Dorsolateral prefrontal cortex (tissue), 122 donors: ENCODE measurements at places on chromosomes 7 and 10.

- no peak for DNase-seq
Observed at GRCh38 chr10:127243490-127244272, 47.3 kb upstream of the INSYN2A start.

GRCh38 chr7:41199136-41199535 lies 503.8 kb downstream of the INHBA start:
- DNase-seq, result no peak

DNA sequence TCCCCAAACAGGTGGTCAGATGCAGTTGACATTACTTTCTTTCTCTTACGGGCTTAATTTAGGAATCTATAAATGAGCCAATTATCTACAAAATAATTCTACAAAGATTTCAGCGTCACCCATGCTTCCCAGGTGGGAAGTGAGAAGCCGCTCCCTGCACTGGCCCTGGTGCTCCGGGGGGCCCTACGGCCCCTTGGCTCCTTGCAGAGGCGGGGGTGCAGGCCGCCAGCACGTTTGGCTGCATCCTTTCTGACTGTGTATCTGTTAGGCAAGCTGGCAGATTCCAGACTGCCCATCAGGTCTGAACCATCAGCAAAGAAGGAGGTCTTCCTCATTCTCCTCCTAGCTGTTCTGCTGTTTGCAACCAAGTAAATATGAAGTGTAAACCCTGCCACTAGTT lies 16.3 kb downstream of the VWC2 start:
- no peak for DNase-seq

DNA sequence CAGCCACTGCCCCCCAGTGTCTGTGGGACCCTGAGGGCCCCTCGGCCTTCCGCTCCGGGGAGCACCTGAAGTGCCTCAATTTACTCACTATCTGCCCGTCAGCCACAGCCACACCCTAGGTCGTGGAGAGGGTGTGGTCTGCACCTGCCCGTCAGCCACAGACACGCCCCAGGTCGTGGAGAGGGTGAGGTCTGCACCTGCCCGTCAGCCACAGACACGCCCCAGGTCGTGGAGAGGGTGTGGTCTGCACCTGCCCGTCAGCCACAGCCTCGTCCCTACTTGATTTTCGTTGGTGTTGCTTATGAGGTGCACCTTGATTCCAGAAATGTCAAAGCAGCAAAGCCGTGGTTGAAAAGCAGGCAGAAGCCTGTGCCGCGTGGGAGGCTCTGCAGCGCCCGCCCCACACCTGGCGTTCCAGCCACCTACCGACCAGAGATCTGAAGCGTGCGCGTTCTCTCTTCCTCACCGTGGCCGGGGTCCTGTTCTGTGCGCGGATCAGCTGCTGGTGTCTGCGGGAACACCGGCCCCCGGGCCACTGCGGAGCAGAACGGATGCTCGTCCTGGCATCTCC lies 101.6 kb downstream of the DYNC2I1 start:
- no peak for DNase-seq

DNA sequence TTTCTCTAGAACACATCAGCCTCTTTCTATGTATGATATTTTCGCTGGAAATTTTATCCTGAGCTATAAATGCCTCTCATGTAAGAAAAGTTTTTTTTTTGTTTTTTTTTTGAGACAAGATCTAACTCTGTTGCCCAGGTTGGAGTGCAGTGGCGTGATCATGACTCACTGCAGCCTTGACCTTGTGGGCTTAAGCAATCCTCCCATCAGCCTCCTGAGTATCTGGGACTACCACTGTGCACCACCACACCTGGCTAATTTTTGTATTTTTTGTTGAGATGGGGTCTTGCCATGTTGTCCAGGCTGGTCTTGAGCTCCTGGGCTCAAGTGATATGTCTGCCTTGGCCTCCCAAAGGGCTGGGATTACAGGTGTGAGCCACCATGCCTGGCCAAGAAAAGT lies 80.4 kb downstream of the ADK start:
- no peak for DNase-seq

GRCh38 chr10:84766923-84767322 lies 438.5 kb downstream of the CCSER2 start:
- DNase-seq, result no peak

DNA sequence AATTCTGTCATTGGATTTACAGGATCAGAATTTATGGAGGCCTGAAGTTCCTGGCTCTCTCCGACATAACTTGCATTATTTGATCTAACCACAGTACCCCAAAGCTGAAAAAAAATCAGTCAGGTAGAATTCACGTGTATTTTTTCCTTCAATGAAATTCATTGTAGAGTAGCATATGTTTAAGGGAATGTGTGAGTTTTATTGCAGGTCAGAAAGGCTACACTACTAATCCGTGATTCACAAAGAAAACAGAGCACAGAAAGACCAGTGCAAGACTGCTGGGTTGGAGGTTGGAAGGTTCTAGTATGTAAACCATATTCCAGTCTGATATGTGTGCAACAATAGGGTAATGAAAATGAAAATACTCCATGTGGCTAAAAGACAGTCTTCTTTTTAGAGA lies 247.0 kb upstream of the FERD3L start:
- DNase-seq, result no peak

GRCh38 chr7:191981-192649 lies at the start of gene FAM20C:
TSS of gene FAM20C (plus strand) at chr7:192571. CDS start at chr7:193200, 629 bp downstream.
- DNase-seq, result peak; percentile 81
